ENCODE measurements at places on chromosomes 1 and 21. TPM values are rescaled to one million over a fixed set of nuclear protein-coding genes. Genes with fewer than 3 reads are reported as not detected.

DNA sequence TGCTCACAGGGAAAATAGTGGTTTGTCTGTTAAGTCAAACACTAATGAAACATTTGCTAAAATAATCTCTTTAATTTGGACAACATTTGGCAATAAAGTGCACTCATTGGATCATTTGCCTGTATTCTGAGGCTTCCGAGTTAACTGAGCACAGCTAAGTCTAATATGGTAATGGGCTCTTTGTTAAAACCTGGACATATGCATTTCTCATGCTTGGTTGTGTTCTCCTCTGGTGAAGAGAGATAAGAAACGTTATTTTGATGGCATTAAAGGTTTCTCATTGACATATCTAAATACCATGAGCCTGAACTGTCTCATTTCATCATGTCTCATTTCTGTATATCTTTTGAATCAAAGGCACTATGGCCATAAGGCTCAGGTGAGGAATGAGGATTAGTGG lies 13.4 kb upstream of the NRIP1 start:
- H3K4me3 ChIP-seq: no peak overlapping the region
- no peaks in the 10 kb centered on the region for H3K36me3 ChIP-seq
- no peak for DNase-seq
- H3K4me1 ChIP-seq: no peaks in the 10 kb centered on the region
- peaks cover 5% of the 10 kb centered on the region for H3K27me3 ChIP-seq

The THEM5 gene
- not detected for total RNA-seq

The OR2AJ1 gene
- total RNA-seq: not detected

The SFPQ gene
- total RNA-seq: 275 TPM

GRCh38 chr1:40633931-40634376 lies 31.5 kb downstream of the RIMS3 start:
- no peaks in the 10 kb centered on the region for H3K27me3 ChIP-seq
- no peaks in the 10 kb centered on the region for H3K36me3 ChIP-seq
- H3K27ac ChIP-seq: no peak overlapping the region
- DNase-seq: no peak
- peaks cover 20% of the 10 kb centered on the region for H3K4me1 ChIP-seq
- no peak overlapping the region for H3K4me3 ChIP-seq

The TACSTD2 gene
- not detected for total RNA-seq

The RIMS3 gene
- 4.0 TPM for total RNA-seq

DNA sequence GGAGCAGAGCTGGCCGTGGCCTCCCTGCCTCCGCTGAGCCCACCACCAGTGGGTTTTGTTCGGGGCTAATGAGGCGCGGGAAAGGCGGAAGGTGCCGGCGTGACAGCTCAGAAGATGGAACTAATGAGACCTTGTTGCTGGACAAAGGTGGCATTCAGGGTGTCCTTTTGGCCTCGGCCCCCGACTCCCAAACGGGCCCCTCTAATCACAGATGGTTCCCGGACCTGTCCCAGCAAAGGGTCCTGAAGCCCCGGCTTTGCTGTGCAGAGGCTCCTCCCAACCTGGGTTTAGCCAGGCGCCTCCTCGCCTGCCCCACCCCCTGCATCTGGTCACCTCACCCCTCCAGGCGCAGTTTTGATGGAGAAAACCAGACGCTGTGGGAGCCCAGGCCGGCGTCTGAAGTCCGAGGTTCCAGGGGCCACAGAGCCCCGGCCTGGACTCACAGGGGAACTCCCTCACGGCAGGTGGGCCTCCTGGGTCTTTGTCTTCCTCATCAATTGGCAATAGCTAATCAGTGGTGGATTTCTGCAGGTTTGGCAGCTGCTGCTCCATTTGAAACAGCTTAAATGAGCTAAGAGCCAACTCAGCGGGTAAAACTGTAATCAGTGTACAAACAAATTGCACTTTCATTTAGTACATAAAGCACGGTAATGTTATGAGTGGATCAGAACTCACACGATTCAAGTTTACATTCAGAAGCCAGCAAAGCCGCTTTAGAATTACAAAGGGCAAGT lies 44.3 kb upstream of the ADARB1 start:
- no peak overlapping the region for H3K4me3 ChIP-seq
- no peak overlapping the region for H3K27ac ChIP-seq
- H3K4me1 ChIP-seq: no peaks in the 10 kb centered on the region
- DNase-seq: no peak

DNA sequence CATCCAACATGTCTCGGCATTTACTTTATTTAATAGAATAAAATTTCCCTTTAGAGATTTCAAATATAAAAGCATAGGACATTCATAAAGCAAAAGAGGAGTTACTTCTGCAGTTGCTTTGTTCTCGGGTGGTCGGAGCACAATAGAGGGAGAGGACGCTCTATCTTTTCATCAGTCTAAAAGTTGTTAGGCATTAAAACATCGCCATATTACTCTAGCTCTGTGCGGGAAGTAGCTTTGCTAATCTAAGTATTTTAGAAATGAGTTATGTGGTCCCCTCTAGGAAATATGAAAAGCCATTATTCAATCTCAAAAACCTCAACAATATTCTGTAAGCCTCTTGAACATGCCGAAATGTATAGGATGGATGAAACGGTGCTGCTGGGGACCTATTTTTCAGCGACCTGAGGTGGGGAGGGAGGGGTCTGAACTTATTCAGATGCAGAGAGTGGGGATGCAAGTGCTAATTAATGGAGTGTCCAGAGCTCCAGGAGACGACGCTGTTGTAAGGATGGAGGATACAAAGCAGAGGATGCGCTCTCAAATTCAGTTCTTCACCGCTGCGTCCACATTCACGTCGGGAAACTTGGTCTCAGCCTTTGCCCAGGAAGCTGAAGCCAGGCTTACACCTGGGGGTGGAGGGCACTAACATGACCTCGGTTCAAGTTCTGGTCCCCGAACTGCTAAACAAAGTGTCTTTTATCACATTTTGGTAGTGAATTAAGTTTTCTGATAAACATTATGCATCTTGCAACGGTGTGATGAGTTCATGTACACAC lies 6.3 kb downstream of the CDKN2C start:
- peaks cover 13% of the 10 kb centered on the region for H3K36me3 ChIP-seq
- H3K4me3 ChIP-seq: peak overlapping the region; percentile 74
- peaks cover 43% of the 10 kb centered on the region for H3K27me3 ChIP-seq
- no peak overlapping the region for H3K27ac ChIP-seq
- peak; percentile 13 for DNase-seq

DNA sequence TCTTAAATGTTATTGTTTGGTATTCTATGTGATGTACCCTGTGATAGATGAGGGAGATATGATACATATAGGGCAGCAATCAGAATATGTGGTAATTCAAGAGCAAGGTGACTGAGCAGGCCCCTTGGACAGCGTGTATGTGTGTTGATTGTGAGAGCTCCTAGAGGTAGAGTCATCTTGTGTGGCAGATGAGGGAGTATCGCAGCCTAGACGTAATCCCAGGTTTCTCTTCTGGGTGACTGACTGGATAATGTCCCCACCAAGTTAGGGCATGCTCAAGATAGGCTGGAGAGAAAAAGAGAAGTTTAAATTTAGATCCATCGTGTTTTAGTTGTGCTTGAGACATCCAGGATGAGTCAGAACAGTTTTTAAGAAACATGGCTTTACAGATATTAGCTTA lies 185.3 kb downstream of the ZP4 start:
- H3K4me1 ChIP-seq: no peaks in the 10 kb centered on the region
- no peaks in the 10 kb centered on the region for H3K27me3 ChIP-seq

DNA sequence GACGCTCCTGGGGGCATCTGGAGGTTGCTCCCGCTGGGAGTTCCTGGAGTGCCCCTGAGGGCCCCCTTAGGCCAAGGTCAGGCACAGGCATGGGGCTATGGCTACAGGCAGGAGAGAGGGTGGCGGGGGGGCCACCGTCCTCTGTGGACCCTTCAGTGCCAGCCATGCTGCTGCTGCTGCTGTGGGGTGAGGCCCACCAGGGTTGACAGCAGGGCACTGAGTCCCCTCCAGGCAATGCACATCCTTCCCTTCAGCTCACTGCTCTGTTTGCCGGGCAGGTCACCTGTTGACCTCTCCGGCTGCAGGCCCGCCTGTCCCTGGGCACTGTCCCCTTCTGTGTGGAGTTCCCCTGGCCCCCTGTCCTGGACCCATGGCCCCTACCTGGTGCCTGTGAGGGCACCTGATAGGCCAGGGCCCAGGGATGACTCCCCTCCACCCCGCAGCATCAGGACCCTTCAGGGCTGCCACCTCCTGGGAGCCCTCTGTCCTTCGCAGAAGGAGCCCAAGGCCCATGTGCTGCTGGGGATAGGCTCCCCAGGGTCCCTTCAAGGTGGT lies 34.1 kb upstream of the ADARB1 start:
- peaks cover 15% of the 10 kb centered on the region for H3K27me3 ChIP-seq
- no peak overlapping the region for H3K4me3 ChIP-seq
- no peaks in the 10 kb centered on the region for H3K4me1 ChIP-seq
- no peak overlapping the region for H3K27ac ChIP-seq

The DLGAP3 gene
- 0.88 TPM for total RNA-seq

GRCh38 chr21:41074396-41075184 lies 93.4 kb upstream of the BACE2 start:
- H3K36me3 ChIP-seq: no peaks in the 10 kb centered on the region
- H3K27me3 ChIP-seq: peaks cover 5% of the 10 kb centered on the region
- no peak for DNase-seq
- H3K4me1 ChIP-seq: no peaks in the 10 kb centered on the region

The UQCRHL gene
- 2.0 TPM for total RNA-seq

GRCh38 chr1:172719694-172720138 lies 60.8 kb downstream of the FASLG start:
- H3K27me3 ChIP-seq: no peaks in the 10 kb centered on the region
- peaks cover 41% of the 10 kb centered on the region for H3K4me1 ChIP-seq
- no peak overlapping the region for H3K27ac ChIP-seq
- DNase-seq: no peak
- H3K36me3 ChIP-seq: peaks cover 1% of the 10 kb centered on the region

DNA sequence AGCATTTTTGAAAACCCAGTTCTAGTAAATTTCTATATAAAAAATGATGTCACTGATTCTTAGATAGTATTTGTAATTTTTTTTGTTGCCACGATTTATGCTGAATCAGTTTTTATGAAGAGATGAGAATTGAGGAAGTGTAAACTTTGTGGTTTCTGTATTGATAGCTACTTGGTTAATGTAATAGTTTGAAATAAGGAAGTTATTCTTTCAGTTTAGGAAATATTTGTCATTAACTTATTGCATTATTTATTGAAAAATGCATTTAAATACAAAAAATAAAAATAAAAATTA lies 97.8 kb downstream of the ZFYVE9 start:
- peaks cover 5% of the 10 kb centered on the region for H3K4me1 ChIP-seq
- no peak overlapping the region for H3K4me3 ChIP-seq
- no peaks in the 10 kb centered on the region for H3K36me3 ChIP-seq
- H3K27ac ChIP-seq: no peak overlapping the region
- no peaks in the 10 kb centered on the region for H3K27me3 ChIP-seq
- no peak for DNase-seq

The LGR6 gene
- total RNA-seq: 0.10 TPM

DNA sequence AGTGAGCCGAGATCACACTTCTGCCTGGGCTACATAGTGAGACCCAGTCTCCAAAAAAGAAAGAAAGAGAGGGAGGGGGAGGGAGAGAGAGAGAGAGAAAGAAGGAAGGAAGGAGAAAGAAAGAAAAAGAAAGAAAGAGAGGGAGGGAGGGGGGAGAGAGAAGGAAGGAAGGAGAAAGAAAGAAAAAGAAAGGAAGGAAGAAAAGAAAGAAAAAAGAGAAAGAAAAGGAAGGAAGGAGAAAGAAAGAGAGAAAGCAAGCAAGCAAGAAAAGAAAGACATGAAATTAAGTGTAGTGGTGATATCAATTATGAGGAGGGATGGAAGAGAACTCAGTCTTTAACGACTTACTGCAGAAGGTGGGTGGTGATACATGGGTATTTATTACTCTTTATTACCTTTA lies 38.5 kb downstream of the CA6 start:
- DNase-seq: no peak
- no peak overlapping the region for H3K27ac ChIP-seq

- H3K4me1 ChIP-seq: peaks cover 21% of the 10 kb centered on the region
- H3K27me3 ChIP-seq: peaks cover 28% of the 10 kb centered on the region
- DNase-seq: no peak
- peak overlapping the region; percentile 72 for H3K4me3 ChIP-seq
- H3K27ac ChIP-seq: no peak overlapping the region
These were observed 15.8 kb downstream of the RNF223 start for GRCh38 chr1:1058088-1058905.

The RHD gene
- total RNA-seq: not detected

The AIRE gene
- total RNA-seq: not detected

- H3K4me1 ChIP-seq: no peaks in the 10 kb centered on the region
- no peak overlapping the region for H3K4me3 ChIP-seq
- H3K27me3 ChIP-seq: peaks cover 20% of the 10 kb centered on the region
- no peak for DNase-seq
- H3K27ac ChIP-seq: no peak overlapping the region
These were observed 6.9 kb upstream of the ZRANB2 start for GRCh38 chr1:71087713-71088112.

The ATAD3C gene
- total RNA-seq: 1.2 TPM

DNA sequence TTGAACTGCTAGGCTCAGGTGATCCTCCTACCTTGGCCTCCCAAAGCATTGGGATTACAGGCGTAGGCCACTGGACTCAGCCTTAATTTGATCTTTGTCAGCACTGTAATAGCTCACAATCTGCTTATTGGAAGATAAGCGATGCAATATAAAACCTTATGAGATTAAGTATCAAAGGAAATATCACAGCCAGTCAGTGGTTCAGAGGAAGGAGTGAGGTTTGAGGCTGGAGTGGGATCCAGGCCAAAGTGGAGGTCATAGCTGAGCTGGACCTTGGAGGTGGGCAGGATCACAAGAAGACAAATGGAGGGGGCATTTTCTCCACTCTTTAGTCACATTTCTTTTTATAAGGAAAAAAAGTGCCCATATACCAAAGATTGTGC lies 228.5 kb downstream of the RHOU start:
- no peaks in the 10 kb centered on the region for H3K4me1 ChIP-seq
- no peak overlapping the region for H3K4me3 ChIP-seq
- no peak overlapping the region for H3K27ac ChIP-seq
- no peaks in the 10 kb centered on the region for H3K36me3 ChIP-seq
- no peaks in the 10 kb centered on the region for H3K27me3 ChIP-seq
- DNase-seq: no peak

The SLC25A34 gene
- total RNA-seq: 1.5 TPM

The CACNA1S gene
- total RNA-seq: not detected

GRCh38 chr1:26863685-26864077 lies 732 bp downstream of the SFN start:
- H3K4me1 ChIP-seq: peaks cover 29% of the 10 kb centered on the region
- no peak for DNase-seq
- H3K4me3 ChIP-seq: peak overlapping the region; percentile 98
- no peaks in the 10 kb centered on the region for H3K27me3 ChIP-seq
- peaks cover 3% of the 10 kb centered on the region for H3K36me3 ChIP-seq

DNA sequence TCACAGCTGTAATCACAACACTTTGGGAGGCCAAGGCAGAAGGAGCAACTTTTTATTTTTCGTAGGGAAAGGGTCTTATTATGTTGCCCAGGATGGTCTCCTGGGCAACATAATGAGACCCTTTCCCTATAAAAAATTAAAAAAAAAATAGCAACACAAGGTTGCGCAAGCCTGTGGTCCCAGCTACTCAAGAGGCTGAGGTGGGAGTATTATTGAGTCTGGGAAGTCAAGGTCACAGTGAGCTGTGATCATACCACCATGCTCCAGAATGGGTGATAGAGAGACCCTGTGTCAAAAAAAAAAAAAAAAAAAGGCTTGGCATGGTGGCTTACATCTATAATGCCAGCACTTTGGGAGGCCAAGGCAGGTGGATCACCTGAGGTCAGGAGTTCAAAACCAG lies 131.6 kb downstream of the TRIM33 start:
- H3K27ac ChIP-seq: no peak overlapping the region
- peaks cover 9% of the 10 kb centered on the region for H3K36me3 ChIP-seq
- H3K4me3 ChIP-seq: no peak overlapping the region
- no peaks in the 10 kb centered on the region for H3K27me3 ChIP-seq

GRCh38 chr1:186994897-186995296 lies 166.1 kb downstream of the PLA2G4A start:
- H3K27ac ChIP-seq: no peak overlapping the region
- no peak for DNase-seq
- no peaks in the 10 kb centered on the region for H3K4me1 ChIP-seq
- H3K4me3 ChIP-seq: no peak overlapping the region
- H3K36me3 ChIP-seq: no peaks in the 10 kb centered on the region
- H3K27me3 ChIP-seq: peaks cover 1% of the 10 kb centered on the region

The PLPPR5 gene
- not detected for total RNA-seq
